ENCODE measurements at places on chromosomes 13 and 19.

- no peak for DNase-seq
Observed at GRCh38 chr13:43934273-43934672, 54.6 kb downstream of the LACC1 start.

GRCh38 chr13:49935171-49936074 is 717 bp downstream of the SPRYD7 start:
- no peak for DNase-seq

GRCh38 chr13:110156301-110157049 is 150.5 kb downstream of the COL4A1 start:
- DNase-seq, result no peak

GRCh38 chr13:27302643-27303262 is 32.1 kb downstream of the RASL11A start:
- DNase-seq, result no peak

DNA sequence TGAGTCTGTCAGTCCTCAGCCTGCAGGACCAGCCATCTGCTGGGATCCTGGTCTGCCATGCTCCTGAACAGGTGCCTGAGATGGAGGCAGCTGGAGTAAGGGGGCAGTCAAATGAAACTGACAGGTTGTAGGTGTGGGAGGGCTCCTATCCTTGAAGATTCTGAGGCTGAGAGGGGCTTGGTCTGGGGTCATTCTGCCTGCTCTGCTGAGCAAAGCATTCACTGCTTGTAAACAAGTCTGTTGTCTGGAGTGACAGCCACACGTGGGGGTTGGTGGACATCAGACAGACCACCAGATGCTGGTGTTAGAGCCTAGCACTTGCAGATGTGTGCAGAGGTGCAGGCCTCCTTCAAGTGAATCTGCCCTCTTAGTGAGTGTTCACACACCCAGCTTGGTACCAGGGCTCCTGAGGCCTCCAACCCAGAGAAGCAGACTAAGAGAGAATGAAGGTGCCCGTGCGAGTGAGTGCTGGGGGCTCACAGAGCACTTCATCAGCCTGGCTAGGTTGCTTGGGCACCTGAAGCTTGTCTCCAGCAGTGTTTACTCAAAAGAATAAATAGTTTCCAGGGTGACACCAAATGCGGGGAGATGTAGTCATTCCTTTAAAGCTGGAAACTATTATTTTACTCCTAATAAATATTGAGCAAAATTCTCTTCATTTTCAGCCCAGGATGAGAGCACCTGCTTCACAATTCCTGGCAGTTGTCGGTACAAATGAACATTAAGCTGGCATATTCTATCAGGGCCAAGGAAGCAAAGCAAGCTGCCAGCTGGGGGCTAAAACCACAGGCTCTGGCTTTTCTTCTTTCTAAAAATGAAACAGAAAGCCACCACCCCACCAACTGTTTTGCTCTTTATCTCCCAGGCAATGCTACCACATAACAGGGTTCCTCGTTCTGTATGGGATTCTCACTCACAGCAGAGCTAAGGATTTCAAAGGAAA is 82.3 kb downstream of the RNASEH2B start:
- DNase-seq, result no peak

DNA sequence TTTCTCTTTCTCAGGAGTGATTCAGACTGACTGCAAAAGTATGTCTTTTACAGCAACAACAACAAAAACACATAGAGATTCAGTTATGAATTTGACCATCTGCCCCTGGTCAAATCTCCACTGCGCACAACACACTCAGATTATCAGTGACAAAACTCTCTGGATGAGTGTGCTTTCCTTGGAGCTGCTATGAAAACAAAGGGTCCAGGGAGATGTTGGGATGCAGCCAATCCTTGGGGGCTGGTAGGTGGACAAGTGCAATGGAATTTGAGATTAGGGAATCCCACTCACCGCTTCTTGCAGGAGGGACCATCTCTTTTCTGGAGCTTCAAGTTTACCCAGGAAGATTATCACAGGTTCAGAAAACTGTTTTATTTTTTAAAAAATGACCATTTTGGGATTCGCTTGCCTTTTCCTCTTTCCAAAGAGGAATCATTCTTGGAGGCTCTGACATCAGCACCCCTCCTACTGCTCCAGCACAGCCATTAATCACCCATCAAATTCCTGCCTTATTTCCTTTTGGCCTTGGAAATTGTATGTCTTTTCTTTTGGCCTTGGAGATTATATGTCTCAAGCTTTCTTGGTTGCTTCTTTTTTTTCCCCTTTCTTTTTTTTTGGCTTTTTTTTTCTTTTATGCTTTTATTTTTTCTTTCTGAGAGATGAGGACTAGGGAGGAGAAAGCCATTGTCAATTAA is 311.8 kb downstream of the TSHZ3 start:
- no peak for DNase-seq

DNA sequence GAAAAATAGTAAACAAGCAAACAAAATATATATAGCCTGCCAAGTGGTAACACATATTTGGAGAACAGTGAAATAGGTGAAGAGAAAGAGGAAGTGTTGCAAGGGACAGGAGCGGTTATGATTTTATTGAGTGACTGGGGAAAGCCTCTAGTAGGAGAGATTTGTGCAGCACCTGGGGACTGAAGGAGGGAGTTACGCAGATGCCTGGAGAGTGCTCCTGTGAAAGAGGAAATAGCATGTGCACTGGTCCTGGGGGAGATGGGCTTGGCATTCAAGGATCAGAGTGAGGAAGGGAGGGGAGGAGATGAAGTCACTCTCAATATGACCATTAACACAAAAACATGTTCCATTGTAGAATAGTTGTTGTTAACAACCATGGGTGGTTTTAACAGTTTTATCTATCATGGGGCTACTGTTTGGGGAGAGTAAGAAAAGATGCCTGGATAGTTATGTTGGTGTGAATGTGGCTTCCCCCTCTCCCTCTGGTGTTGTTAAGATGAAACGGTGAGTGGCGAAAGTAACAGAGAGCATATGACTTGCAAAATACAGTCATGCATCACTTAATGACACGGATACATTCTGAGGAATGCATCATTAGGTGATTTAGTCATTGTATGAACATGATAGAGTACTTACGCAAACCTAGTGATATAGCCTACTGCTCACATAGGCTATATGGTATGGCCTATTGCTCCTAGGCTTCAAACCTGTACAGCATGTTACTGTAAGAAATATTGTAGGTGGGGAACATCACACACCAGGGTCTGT is 251.7 kb upstream of the ARGLU1 start:
- no peak for DNase-seq

DNA sequence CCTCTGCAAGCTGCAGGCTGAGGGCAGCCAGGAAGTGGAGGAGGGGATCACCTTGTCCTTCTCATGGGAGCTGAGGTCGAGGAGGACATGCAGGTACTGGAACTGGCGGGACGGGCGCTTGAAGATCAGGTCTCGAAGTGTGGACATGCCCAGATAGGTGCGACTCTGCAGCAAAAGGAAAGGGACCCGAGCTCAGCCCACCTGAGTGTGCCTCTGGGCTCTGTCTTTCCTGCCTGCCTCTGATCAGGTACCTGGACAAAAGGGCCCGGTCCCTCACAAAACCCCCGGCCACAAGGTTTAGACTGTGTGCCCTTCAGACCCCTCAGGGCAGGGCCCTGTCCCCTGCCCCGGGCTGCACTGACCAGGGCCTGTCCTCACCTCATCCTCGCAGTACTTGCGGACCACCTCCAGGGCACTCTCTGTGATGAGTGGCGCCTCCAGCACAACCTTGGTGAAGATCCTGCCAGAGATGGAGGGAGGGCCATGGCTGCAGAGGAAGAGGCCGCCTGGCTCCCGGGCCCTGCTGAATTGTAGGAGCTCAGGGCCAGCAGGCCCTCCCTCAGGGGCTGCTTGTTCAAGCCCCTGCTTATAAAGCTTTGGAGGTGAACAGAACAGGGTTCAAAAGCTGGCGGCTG is 12.5 kb upstream of the RSPH6A start:
- no peak for DNase-seq

DNA sequence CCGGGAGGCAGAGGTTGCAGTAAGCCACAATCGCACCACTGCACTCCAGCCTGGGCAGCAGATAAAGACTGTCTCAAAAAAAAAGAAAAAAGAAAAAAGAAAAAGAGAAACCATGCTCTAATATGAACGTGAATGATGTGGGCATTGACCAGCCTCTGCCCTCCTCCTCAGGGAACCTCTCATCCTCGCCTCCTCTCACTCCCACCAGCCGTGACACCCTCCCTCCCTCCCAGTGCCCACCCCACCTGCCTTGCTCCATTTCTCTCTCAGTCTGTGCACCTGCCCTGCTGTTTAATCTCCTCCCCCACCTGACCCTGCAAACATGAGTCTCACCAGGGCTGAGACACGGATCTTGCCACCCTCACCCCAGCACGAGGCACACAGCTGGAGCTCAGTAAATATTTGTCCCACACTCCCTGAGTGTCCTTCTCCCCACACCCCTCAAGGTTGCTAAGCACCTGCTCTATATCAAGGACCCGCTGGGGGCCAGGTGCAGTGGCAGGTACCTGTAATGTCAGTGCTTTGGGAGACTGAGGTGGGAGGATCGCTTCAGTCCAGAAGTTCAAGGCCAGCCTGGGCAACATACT is 7.5 kb upstream of the BCAT2 start:
- no peak for DNase-seq

DNA sequence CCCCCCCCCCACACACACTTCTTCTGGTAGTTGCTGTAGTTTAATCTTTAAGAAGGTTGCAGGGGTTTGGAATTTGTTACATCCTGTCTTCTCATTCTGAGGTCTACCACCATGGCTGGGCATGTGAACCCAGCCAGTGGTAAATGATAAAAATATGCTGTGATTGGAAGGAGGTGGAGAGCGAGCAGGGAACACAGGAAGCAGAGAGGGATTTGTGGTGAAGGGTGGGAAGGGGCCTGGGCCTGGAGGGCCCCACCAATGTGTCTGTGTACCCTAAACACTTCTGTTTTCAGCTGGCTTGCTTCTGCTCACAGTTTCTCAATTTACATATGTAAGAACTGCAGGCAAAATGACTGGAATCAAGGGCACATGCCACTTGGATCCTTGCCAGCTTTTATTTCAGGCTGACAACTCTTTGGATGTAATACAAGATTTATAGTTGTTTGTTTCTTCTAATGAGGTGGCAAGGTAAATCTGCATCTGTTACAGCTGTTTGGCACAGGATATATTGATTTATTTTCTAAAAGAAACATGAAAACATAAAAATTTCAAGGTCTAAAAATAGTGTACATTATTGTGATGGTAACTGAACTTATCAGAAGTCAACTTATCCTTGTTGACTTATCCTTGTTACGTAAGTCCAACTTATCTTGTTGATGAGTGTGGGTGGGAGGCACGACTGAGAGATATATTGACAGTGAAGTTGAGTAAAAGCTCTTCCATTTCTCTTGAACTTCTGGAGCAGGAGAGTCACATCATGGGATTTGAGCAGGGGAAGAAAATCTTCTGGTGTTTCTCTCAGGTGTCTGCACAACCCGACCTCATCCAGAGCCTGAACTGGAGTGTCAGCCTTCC is 313.2 kb downstream of the SHISA2 start:
- DNase-seq, result peak; percentile 1

GRCh38 chr19:1984357-1984756 is 31.2 kb downstream of the BTBD2 start:
- DNase-seq, result no peak

GRCh38 chr13:43402380-43402779 is 379.0 kb downstream of the DNAJC15 start:
- no peak for DNase-seq

- no peak for DNase-seq
Observed at GRCh38 chr13:111549464-111549863, 229.0 kb downstream of the TEX29 start.

- DNase-seq, result no peak
Observed at GRCh38 chr13:99614465-99614885, 113.2 kb downstream of the TM9SF2 start.

DNA sequence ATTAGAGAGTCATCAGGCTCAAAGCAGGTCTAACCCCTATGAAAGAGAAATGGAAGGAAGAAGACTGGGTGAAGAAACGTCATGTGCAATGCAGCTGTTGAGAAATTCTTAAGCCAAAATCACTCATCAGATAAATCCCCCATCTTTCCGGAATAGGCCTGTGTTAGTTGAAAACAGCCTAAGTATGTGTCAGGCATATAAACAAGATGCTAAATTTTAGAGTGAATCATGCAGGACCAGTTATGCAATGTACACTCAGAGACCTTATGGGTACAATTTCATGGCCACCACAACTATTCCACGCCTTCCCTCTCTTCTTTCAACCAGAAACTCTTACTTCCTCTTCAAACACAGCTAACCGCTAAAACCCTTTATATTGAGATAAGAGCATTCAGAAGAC is 717.7 kb upstream of the ATXN8OS start:
- no peak for DNase-seq

GRCh38 chr13:28750187-28751045 is 31.6 kb upstream of the SLC46A3 start:
- DNase-seq, result no peak

GRCh38 chr19:14113762-14114414 is 3.7 kb downstream of the PRKACA start:
- peak; percentile 36 for DNase-seq

DNA sequence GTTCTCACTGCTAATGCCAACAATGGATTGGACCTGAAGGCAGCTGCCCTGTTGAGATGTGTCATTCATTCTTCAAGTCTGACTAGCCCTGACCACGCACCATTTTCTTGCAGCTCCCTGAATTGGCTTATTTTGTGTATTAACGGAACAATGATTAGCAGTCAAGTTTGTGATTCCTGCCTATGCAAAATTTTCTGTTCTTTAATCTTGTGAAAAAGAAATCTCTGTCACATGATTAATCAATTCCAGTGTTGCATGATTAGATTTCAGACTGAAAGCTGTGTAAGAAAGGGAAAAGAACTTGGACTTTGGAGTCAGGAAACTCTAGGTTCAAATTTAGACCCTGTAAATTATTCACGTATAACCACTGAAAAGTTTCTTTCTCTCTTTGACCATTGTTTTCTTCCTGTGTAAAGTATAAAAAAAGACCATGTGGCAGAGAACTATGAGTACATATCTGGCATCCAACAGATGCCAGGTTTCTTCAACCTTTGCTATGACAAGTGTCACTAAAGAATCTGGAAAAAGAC is 64.5 kb upstream of the SLC10A2 start:
- no peak for DNase-seq

- DNase-seq, result no peak
Observed at GRCh38 chr19:49888510-49888824, 8.2 kb downstream of the IL4I1 start.

Data from effector memory CD8-positive, alpha-beta T cell (primary cell).